ENCODE measurements at places on chromosomes 4 and X.

DNA sequence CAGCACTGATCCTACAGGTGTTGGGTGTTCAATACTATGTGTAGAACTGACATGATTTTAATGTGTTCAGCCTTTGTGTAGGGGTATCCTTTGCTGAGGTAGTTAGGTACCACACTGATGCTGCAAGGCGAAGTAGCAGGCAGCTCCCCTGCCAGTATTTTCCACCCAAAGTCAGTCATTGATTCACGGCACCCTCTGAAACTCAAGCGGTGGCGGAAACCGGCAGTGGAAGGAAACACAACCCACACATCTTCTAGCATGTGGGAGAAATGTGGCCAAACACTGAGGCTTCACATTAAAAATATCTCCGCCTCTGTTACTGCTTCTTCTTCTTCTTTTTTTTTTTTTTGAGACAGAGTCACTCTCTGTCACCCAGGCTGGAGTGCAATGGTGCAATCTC lies 126.3 kb downstream of the AASDH start:
- peak; percentile 54 for DNase-seq

- peak; percentile 74 for DNase-seq
Measured at GRCh38 chr4:3330707-3331106, 37.9 kb downstream of the RGS12 start.

DNA sequence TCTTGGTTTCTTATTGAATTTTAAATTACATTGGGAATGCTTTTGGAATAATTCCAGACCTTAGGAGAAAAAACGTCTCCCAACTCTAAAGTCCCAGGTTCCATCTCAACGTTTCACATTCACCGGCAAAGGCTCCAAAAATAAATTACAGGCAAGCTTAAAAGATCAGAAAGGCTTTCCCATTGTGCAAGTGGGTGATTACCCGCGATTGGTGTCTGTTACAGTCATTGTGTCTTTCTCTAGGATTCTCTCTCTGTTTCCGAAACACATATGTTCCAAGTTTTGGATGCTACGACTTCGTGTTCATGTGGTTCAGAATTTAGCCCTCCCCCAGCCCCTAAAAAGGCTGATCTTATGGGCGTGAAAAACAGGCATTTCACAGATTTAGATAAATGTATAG lies 41.8 kb downstream of the PALLD start:
- DNase-seq, result no peak

DNA sequence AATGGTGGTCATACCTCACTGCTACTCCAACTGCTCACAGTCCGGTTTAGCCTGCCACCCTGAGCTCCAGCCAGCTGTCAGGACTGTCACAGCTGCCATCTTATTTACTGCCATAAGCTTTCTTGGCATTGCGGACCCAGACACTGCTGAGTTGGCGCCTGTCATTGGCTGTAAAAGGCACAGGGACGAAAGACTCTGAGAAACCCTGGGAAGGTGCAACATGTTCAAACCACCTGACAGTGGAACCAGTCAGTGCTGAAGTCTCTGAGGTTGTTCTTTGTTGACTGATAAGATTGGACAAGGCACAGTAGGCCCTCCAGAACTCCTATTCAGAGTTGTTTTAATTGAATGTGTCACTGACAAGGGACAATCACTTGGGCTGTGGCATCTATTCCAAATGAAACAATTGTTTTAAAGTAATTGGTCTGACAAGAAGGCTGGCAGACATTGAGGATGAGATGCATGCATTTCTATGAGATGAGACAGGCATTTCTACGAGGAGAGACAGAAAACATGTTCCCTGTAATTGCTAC lies 927.8 kb downstream of the STPG2 start:
- DNase-seq, result no peak

- DNase-seq, result peak; percentile 27
Measured at GRCh38 chr4:69832326-69833030, 27.5 kb downstream of the SULT1E1 start.

DNA sequence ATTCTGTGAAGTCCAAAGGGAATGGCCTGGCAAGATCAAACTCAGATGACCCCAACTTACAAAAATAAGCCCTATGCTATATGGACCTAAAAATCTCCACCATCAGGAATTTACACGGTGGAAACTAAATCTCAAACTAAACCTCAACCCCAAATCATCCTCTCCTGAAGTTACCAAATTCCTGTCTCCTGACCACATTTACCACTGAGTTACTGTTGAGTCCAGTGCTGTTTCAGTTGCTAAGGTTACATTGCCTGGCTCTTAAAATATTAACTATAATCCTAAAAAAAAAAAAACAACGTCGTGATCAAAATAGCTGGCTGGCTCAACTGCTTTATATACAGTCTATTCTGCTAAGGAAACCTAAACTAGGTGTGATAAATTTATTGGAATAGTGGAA lies 315.2 kb upstream of the SLIT2 start:
- no peak for DNase-seq

- peak; percentile 53 for DNase-seq
Measured at GRCh38 chrX:107721318-107721717, 54.3 kb downstream of the TSC22D3 start.
